NCI-H1417 treated with DMSO at 0.1 percent for 48 hours (cell line): ENCODE measurements at places on chromosomes 3 and 15.

GRCh38 chr15:34782901-34783300 lies 12.4 kb downstream of the ACTC1 start:
- DNase-seq, result no peak

DNA sequence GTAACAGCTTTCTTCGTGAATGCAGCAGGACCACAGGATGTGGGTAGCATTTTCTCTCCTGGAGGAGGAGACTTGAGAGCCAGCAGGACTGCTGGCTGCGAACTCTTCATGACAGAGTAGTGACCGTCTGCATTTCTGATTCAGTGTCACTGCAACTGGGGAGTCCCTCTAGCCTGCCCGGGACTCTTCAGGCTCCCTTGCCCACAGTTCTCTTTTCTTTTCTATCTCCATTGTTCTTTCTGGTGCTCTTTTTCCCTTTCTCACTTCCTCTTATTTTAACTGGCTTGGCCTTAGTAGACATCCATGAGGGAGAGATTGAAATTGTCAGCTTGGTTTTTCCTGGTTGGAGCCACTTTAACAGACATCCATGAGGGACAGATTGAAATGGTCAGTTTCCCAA lies 49.9 kb upstream of the P2RY1 start:
- no peak for DNase-seq

DNA sequence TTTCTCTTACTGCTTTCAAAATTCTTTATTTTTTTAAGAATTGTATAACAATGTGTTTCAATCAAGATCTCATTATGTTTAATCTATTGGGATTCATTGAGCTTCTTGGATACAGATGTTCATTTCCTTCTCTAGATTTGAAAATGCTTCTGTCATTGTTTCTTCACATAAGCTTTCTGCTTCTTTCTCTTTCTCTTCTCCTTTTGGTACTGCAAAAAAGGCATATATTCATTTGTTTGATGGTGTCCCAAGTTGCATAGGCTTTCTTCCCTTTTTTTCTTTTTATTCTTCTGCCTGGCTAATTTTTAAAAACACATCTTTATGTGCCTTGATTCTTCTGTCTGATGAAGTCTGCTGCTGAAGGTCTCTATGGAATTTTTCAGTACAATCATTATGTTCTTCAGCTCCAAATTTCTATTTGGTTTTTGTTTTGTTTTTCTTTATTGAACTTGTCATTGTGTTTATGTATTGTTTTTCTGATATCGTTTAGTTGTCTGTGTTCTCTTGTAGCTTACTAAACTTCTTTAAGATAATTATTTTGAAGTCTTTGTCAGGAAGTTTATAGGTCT lies 88.9 kb downstream of the DTWD1 start:
- DNase-seq, result no peak

DNA sequence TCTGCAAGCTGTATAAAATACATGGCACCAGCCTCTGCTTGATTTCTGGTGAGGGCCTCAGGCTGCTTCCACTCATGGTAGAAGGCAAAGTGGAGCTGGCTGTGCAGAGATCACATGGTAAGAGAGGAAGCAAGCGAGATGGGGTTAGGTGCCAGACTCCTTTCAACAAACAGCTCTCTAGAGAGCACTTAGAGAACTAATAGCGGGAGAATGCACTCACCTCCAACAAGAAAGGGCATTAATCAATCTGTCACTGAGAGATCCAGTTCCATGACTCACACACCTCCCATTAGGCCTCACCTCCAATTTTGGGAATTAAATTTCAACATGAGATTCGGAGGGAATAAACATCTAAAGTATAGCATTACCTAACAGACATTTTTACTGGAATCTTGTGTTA lies 644.1 kb upstream of the ARRDC4 start:
- no peak for DNase-seq

DNA sequence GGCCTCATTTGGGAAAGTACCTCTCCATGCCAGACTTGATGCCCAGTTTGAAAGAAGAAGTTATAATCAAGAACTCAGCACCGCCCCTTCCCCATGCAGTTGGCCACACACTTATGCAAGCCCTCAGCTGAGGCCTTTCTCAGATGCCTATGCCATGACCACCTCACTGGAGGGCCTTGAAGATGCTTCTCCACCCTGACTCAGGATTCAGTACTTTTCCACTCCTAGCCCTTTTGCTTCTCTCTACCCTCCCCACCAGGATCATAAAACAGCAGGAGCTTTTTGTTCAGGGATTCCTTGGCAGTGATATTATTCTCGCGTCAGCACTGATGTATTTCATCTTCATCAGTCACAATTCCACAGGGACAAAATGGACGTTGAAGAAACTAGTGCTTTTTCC lies 313.5 kb downstream of the PYDC2 start:
- DNase-seq, result no peak

- no peak for DNase-seq
Observed at GRCh38 chr3:28916713-28917499, 364.0 kb upstream of the RBMS3 start.

DNA sequence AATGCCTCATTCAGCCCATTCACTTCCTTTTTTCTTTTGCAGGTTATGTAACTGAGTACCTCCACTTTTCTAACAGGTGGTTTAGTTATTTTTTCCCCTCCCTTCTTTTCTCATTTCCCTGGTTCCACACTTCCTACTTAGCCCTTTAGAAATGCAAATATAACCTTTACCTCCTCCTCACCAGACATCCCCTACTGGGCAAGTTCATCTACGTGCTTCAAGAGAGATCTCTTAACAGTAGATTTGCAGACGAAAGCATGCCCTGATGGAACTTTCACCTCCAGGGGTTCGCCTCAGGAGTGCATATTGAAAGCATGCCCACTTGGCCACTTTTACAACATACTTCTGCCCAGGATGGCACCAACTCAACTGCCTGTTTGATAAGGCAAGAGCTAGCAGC lies 314.1 kb upstream of the LRRC3B start:
- no peak for DNase-seq

GRCh38 chr3:112635674-112636073 lies 5.3 kb downstream of the CCDC80 start:
- no peak for DNase-seq

GRCh38 chr3:37885814-37886213 lies 24.1 kb downstream of the CTDSPL start:
- DNase-seq, result no peak

- no peak for DNase-seq
Observed at GRCh38 chr3:36643192-36643591, 121.2 kb downstream of the DCLK3 start.

- no peak for DNase-seq
Observed at GRCh38 chr3:177221744-177222143, 24.5 kb upstream of the TBL1XR1 start.

- DNase-seq, result no peak
Observed at GRCh38 chr15:44096596-44096995, 98.5 kb downstream of the FRMD5 start.

GRCh38 chr3:34942256-34942655 lies 697.1 kb upstream of the ARPP21 start:
- DNase-seq, result no peak

DNA sequence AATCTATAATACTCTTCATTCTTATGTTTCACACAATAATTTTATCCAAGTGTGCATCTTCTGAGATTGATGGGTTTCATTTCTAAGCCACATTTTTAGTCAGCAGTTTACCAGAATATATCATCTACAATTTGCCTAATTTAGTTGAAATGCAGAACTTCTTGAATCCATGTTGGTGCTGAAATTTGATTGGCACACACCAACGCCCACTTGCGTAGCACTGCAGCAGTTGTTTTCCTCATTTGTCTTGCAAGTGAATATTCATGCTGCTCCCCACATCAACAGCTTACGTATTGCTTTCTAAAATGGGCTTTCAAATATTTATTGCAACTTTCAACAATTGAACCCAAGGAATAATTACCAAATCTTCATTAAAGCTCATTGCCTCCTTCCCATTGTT lies 87.8 kb upstream of the CTDSPL start:
- no peak for DNase-seq

- DNase-seq, result no peak
Observed at GRCh38 chr3:63333815-63334214, 55.7 kb downstream of the SYNPR start.

DNA sequence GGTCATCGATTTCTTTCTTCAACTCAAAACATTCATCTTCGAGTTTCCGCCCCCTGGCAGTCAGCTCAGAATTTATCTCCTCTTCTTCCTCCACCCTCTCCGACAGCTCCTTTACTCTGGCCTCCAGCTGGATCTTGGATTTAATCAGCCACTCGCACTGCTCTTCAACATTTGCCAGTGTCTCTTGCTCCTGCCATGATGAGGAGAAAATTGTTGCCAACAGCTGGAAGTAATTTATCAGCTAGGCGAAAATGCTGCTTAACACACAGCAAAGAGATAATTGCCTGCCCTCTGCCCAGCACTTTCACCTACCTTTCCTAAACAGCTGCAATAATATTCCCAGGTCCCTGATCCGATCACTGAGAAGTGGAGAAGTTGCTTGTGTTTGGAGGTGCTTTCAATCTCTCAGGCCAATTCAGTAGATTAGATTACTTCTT lies 69.3 kb downstream of the MYH15 start:
- peak; percentile 5 for DNase-seq

DNA sequence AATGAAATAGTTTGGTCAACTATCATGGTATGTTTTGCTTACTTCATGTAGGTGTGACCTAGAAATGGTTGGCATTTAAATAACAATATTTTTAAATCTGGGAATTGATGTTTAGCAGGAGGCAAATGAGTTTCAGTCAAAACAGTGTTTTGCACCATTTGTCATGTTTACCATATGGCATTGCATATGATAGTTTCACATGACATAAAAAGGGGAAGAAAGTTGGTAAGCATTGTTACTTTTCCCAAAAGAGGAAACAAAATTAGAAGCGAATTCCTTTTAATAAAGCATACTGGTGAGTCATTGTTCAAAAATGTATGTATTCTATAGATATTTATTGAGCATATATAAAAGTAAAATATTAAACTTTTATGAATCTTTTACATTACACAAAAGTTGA lies 2.3 kb downstream of the RNF13 start:
- no peak for DNase-seq

DNA sequence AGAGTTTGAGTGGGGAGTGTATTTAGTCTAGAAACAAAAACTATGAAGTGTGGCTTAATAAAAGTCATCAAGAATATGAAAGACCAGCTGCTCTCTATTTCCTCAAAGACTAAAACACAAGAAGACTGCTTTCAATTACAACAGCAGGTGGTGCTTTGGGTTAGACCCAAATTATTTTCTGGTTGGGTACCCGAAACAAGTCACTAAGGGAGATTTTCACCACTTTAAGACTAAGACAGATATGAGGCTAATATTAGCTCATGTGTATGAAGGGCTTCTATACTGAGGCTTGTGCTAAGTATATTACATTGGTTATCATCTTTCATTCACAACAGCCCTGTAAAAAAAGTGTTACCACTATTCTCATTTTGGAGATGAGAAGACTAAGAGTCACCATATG lies 43.1 kb downstream of the COL8A1 start:
- DNase-seq, result no peak

- no peak for DNase-seq
Observed at GRCh38 chr3:180179562-180179961, 142.8 kb upstream of the PEX5L start.

GRCh38 chr15:90001683-90002427 lies 731 bp downstream of the ZNF710 start:
- peak; percentile 26 for DNase-seq

DNA sequence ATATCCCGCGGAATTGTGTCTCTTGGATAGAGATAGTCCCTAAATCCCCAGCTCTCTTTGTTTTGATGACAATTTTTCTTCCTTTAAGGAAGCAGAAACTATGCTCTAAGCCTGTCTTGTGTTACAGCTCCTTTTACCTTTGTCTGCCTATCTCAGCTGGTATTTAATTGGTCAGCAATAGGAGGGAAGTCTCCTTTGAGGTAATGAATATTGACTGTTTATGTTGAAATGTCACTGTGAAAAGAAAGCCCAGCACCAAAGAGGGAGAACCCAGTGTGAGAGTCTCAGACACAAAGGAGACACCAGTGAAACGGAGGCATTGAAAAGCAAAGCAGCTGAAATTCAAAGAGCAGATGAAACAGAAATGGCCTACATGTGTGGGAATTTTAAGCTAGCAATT lies 372.6 kb downstream of the NR2F2 start:
- DNase-seq, result no peak

GRCh38 chr3:194775731-194776130 lies 90.0 kb downstream of the FAM43A start:
- DNase-seq, result no peak

GRCh38 chr15:39227001-39227400 lies 353.9 kb upstream of the THBS1 start:
- DNase-seq, result no peak

GRCh38 chr3:42639192-42639591 lies 14.3 kb upstream of the ZBTB47 start:
- no peak for DNase-seq

DNA sequence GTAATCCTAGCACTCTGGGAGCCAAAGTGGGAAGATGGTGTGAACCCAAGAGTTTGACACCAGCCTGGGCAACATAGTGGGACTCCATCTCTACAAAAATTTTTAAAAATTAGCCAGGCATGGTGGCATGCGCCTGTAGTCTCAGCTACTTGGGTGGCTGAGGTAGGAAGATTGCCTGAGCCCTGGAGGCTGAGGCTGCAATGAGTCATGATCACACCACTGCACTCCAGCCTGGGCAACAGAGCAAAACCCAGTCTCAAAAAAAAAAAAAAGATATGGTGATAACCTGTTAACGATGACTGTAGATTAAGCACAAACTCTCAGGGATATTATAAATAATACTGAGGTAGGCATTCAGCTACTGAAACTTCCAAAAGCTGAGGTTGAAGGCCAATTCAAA lies 107.5 kb downstream of the SLC49A4 start:
- no peak for DNase-seq

- DNase-seq, result no peak
Observed at GRCh38 chr3:141913150-141913811, 36.8 kb downstream of the ATP1B3 start.

DNA sequence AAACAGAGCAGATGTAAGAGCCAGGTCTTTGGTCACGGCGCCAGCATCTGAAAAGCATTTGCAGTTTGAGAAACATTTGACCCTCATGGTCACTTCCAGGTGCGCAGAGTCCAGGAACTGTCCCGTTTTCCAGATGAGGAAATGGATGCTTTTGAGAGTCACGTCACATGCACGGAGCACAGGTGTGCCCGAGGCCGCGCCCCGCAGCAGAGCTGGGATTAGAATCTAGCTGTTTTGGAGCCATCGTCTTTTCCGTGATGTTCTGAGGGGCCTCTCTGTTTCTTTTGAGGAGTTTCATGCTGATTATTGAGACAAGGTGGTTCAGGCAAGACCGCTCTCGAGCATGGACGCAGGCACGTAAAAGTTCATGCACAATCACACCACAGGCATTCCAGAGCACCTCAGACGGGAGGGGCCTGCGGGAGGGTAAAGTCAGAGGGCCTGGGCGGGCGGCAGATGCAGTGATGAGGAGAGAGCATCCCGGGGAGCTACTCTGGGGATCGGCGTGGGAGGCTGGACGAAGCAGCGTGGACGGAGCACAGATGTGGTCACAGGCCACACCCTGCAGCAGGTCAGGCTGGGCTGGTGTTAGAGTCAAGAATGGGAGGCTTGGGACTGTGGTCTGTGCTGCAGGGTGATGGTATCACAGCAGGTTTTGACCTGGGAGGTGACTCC lies 139.2 kb upstream of the MEF2A start:
- no peak for DNase-seq
